ENCODE measurements at places on chromosomes 2 and 18.
A peak's percentile ranks its signal among the peaks of the same experiment; 100 is the strongest.

GRCh38 chr2:63041592-63041991 lies 9.0 kb upstream of the OTX1 start:
- no peak for DNase-seq

- DNase-seq: no peak
Observed at GRCh38 chr18:34707670-34708069, 2.4 kb upstream of the DTNA start.

- DNase-seq: no peak
Observed at GRCh38 chr18:62832282-62832681, 116.9 kb downstream of the PHLPP1 start.

GRCh38 chr2:156339110-156339847 lies 6.8 kb upstream of the NR4A2 start:
- DNase-seq: no peak

GRCh38 chr18:22829781-22830180 lies 103.3 kb upstream of the RBBP8 start:
- no peak for DNase-seq

DNA sequence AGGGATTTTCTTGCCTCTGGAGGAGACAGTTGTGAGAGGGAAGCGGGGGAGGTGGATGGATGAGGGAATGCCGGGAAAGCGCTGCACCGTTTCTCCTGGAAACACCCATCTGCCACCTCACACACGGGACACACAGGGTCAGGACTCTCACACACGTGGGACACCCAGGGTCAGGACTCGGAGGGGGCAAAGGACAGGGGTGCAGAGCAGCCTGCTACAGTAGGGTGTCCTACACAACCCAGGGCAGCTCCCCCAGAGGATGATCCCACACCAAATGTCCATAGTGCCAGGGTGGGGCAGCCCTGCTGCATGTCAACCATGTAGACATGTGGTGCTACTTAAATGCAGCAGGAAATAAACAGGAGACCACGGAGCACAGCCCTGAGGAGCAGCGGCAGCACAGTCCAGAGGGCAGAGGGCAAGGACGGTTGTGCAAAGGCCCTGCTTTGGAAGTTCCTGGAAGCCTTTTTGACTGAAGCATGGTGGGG lies 5.1 kb downstream of the RAMP1 start:
- no peak for DNase-seq

- no peak for DNase-seq
Observed at GRCh38 chr2:209460151-209460761, 36.4 kb downstream of the MAP2 start.

DNA sequence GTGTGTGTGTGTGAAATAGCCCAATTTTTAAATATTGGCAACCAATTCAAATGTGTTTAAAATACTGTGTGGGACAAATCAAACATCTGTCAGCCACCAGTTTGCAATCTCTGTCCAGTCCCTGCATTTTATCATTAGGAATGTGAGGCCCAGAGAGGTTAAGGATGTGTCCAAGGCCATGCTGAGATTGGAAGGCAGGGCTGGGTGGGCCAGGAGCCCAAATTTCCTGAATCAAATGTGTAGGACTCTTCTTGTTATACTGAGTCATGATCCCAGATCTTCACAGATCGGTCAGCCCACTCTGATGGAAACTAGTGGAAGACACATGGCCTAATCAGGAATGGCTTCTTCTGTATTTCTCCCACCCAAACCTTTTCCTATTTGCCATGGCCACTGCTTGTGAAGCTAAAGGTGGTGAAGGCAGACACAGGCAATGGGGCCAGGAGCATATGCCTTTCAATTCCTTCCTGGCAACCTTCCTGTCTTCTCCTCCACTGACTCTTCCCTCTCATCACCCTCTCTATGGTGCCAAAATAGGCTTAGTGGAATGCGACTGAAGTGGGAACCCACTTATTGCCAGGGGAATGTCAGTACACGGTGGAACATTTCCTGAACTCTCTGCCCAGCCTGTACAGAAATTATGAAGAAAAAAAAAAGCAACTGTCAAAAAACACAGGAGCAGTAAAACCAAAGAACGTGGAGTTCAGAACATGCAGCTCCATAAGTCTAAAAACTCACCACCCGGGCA lies 35.5 kb downstream of the ZEB2 start:
- DNase-seq: no peak

DNA sequence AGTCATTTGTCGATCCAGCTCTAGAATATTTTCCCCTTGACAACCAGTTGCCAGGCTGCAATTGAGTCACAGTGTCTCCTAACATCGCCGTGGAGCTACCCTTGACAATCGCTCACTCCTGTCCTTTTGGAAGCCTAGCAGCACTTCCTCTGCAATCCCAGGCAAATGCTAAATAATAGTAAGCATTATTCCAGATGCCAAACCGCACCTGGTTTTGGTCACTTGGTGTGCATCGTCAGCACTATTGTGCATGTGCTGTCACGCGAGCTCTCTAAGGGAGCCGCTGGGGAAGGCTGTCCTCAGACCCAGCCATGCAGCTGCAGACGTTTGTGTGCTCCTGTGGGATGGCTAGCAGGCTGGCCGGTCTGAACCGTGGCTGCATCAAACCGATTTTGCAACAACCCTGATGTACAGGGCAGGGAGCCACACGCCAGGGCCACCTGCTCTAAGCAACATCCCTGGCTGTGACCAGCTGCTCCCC lies 549.5 kb upstream of the ID2 start:
- no peak for DNase-seq

GRCh38 chr18:67574749-67575148 lies 58.2 kb upstream of the DSEL start:
- DNase-seq: no peak

DNA sequence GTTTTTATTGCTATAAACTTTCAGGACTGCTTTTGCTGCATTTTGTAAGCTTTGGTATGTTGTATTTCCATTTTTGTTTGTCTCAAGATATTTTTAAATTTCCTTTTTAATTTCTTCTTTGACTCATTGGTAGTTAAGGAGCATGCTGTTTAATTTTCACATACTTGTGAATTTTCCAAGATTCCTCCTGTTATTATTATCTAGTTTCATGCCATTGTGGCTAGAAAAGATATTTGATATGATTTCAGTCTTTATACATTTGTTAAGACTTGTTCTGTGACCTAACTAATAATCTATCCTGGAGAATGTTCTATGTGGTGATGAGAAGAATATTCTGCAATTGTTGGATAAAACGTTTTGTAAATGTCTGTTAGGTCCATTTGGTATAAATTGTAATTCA lies 62.1 kb downstream of the NUP35 start:
- DNase-seq: no peak

DNA sequence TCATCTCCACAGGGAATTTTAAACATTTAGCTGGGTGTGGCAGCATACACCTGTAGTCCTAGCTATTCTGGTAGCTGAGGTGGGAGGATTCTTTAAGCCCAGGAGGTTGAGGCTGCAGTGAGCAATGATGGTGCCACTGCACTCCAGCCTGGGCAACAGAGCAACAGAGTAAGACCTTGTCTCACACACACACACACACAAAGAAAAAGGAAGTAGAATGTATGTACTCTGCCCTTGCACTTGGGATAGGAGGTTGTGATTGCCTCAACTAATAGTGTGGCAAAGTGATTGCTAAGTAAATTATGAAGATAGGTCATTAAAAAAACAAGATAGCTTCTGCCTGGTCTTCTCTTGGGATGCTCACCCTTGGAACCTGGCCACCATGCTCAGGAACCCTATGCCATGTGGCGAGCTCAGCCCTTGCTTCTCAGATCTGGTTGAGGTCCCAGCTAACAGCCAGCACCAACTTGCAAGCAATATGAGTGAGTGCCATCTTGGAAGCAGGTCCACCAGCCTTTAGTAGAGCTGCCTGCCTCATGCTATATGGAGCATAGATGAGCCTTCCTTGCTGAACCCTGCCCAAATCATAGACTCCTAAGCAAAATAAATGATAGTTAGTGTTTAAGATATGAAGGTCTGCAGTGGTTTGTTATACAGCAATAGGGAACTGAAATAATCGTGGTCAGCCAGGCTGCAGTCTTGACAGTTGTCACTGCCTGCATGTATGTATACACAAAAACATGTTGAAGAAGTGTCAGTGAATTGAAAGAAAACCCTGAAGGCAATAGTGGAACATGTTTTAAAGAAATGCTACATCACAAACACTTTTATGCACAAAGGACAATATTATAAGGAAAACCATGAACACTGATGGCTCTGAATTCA lies 30.1 kb upstream of the PNO1 start:
- DNase-seq: no peak

DNA sequence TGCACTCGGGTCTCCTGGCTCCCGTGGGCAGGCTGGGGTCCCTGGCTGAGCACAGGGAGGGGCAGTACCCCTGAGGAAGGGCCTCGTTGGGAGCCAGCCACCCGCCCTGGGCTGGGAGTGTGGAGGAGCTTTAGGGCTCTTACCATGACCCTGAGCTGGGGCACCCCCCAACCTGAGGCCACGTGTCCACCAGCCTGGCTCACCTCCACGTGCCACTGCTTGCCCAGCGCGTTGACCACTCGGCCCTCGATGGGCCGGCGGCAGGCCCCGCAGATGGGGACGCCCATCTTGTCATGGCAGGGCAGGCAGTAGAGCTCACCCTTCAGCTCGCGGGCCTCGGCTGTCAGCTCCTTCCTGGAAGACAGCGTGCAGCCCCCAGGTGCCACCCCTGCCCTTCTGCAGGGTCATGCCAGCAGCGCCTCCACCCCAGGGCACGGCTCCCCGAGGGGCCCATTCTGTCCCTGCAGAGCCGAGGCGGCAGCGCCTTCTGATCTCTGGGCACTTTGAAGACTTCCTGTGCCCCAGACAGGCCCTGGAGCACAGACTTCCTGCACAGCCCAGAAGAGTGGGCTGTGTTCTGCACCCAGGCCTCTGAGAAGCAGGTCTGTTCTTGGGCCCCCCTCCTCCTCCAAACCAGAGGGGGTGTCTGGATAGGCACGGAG lies 4.0 kb upstream of the GPR17 start:
- no peak for DNase-seq

DNA sequence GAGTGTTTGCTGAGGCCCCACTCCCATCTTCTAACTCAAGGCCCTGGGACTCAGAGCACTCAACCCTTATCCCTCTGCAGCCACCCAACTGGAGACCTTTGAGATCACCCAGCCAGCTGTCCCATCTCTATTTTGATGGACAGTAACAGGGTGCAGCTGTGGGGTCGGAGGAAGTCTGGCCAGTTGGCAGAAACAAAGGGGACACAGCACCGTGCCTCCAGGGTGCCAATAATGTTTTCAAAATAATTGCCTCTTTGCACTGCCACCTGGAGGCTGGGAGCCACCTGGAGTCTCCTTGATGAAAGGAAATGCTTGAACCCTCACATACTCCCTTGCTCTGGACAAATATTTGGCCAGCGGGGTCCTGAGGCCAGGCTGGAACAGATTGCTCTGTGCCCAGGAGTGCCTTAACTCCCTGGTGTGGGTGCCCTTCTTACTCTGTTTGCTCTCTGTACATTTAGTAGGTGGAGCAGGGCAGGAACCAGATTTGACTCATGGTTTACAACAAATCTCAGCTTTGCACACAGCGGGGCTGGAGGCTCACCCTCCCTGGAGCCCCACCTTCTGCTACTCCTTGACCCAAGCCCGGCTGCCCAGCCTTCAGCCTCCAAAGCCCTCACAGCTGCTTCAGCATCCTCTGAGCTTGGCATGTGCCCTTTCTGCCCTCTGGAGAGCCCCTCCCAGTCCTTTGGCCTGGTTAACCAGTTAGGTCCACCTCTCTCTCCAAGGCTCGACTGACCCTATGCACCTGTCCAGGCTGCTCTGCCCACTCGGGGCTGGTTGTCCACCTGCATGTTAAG lies 17.2 kb downstream of the MAL start:
- peak; percentile 75 for DNase-seq

GRCh38 chr2:100239486-100240210 lies 82.7 kb downstream of the LONRF2 start:
- no peak for DNase-seq

- no peak for DNase-seq
Observed at GRCh38 chr2:120613742-120614571, 121.7 kb upstream of the GLI2 start.

DNA sequence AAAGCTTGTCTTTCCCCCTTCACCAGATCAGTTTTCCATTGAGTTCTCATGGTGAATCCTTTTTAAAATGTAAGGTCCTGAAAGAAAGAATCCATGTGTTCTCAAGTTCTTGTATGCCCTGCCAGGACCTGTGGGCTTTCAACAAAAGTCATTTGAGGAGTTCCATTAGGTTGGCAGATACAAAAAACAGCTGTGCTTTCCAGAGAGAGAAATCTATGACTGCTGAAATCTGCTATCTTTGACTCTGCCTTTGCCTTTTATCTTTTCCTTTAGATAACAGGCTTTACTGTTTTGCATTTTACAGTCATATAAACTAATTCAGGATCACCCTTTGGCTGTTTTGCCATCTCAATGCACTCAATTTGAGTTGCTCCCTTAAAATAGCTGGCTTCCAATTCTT lies 59.7 kb downstream of the CXCR4 start:
- DNase-seq: no peak

- no peak for DNase-seq
Observed at GRCh38 chr2:100339823-100340222, 17.5 kb upstream of the LONRF2 start.

GRCh38 chr2:201257381-201257955 lies 2.9 kb upstream of the CASP8 start:
- DNase-seq: no peak

- DNase-seq: no peak
Observed at GRCh38 chr2:84897773-84898172, 7.7 kb upstream of the TMSB10 start.

- no peak for DNase-seq
Observed at GRCh38 chr2:100393362-100393761, 24.1 kb downstream of the CHST10 start.

DNA sequence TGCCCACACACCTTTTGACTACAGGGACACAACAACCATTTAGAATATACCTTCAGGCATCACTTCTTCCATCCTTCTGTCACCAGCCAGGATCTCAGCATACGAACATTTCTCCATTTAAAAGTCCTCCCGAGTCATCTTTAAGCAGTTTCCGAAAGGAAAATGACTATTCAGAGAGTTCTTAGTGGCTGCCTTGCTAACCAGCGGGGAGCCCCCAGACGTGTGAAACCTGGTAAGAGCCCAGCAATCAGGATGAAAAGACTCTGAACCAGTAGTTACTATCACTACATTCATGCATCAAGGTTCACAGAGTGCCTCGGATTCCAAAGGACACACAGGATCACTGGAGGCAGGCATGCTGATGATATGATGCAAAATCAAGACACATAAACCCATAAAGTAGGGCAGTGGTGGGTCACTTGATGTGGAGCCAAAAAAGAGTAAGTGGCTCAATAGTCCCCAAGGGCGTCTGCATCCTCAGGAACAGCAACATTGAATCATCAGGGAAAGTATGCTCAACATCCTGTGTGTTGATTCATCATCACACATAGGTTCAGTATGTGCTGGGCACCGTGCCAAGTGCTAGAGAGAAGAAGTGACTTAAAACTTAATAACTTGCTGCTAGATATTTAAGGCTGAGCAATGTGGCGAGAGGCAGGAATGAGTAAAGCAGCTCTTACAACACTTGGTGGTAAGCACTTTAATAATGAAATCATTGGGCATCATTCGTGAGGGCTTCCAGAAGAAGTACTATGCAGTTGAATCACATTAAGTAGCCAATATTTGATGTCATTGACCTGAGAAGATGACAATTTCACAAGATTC lies 4.4 kb downstream of the CCL20 start:
- peak; percentile 98 for DNase-seq

- no peak for DNase-seq
Observed at GRCh38 chr2:129849559-129850160, 129.8 kb upstream of the RAB6C start.
